ENCODE measurements at places on chromosomes 3 and 15.

DNA sequence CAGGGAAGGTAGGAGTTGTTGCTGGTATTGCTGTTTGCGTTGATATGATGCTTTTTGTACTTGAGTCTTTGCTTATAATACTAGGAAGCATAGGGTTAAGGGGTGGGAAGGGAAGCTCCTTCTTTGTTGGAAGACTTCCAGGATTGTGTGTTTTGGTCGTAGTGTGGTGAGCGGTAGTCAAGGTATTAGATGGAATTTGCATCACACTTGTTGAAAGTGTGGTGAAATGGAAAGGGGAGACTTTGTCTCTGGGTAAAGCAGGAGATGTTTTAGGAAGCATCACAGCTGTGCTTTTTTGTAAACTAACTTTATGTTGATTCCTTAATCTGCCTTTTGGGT lies 14.9 kb downstream of the IGSF10 start:
- no peak for DNase-seq

GRCh38 chr3:14236902-14237301 lies 58.3 kb downstream of the LSM3 start:
- no peak for DNase-seq

DNA sequence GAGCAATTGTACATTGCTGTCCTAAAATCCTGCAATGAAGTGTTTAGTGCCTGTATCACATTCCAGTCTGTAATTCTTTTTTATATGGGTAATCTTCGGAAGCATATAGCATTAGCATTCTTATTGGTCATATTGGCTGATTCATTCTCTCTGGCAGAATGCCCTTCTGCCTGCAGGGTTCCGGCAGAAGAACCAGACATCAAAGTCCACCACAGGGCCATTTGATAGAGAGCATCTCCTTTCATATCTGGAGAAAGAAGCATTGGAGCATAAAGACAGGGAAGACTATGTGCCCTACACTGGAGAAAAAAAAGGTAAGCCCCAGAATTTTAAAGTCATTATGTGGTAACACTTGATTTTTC lies 39.6 kb downstream of the TMOD3 start:
- DNase-seq = no peak

DNA sequence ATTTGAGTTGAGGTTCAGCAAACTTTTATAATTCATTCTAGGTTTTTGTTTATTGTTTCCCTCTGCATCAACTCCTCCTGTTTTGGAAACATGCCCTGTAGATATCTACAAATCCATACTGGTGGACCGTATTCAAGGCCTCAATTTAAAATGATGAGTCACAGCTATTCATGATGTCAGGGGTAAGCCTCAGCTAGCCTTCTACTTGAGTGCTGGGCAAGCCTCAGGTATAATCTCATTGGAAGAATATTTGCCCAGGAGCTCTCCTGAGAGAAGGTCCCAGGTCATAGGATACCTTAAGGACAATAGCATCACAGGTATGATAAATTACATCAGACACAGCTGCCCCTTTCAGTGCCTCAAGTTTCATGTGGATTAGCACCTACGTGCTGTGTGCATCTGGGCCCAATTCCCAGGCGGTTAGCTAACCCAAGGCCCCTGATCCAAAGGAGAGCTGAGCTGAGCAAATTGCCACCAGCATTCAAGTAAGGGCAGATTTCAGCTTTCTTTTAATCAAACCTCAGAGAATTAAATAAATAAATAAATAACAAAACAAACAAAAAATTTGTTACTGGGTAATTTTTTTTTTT lies 87.5 kb downstream of the KCNMB2 start:
- DNase-seq = no peak

DNA sequence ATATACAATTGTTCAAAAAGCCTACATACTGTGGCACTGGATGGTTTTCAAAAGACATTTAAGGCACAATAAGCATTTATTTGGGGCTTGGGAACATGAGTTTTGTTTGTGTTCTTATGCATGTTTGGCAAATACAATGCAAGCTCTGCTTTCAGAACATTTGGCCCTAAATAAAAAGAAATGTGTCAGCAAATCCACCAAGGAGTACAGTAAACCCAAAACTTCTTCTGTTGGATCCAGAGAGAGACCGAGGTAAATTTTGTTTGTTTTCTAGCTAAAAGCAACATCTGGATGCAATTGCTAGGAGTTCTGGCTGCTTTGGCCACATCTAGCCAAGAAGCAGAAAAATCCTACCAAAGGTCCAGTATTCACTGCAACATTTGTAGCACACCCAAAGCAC lies 168.8 kb downstream of the DCLK3 start:
- no peak for DNase-seq

DNA sequence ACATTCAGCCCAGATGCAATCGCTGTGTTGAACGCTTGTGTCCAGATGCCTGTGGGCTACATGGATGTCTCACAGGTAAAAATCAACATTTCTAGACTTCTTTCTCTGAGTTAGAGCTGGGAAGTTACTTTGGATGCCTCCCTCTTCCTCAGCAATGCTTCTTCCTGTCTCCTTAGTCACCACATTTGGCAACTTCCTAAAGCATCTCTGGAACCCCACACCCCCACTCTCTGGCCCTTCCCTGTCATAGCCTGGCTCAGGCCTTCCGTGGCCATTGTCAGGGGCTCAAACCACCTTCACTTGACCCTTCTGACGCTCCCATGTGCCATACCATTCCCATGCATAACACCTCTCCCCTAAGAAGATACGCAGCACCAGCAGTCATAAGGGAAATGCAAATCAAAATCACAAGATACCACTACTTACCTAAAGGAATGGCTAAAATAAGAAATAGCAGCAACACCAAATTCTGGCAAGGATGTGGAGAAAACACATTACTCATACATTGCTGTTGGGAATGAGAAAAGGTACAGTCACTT lies 21.6 kb upstream of the RGMA start:
- DNase-seq = no peak

DNA sequence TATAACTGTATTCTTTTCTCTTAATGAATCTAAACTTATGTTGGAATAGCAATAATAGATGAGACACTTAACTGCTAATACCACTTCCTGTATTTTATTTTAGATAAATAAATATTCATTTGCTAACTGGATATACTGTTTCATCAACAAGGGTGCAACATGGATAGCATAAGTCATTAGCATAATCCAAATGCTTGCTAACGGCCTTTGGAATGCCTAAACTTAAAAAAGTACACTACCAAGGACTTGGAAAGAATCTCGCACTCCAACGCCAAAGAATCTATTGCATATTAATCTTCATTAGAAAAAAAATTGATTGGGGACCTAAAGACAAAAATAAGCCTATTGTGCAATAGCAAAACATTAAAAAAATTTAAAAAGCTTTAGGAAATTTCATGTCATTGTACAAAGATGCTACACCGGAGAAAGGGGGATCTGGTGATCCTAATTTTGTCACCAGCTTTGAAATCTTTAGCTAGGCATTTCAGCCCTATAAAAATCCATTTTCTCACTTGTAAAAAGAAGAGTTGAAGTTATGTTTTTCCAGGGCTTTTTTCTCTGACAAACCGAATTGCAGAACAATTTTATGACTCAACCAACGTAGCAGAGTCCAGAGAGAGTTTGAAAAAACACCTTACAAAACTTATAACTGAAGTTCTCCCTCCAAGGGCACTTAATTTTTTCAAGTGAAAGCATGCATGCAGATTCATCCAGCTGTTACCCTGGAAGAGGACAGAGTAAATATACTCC lies 4.1 kb downstream of the VGLL3 start:
- no peak for DNase-seq

- DNase-seq = no peak
Observed at GRCh38 chr3:158713094-158713499, 19.2 kb downstream of the RARRES1 start.

- DNase-seq = no peak
Observed at GRCh38 chr3:140536926-140537726, 140.7 kb upstream of the TRIM42 start.

DNA sequence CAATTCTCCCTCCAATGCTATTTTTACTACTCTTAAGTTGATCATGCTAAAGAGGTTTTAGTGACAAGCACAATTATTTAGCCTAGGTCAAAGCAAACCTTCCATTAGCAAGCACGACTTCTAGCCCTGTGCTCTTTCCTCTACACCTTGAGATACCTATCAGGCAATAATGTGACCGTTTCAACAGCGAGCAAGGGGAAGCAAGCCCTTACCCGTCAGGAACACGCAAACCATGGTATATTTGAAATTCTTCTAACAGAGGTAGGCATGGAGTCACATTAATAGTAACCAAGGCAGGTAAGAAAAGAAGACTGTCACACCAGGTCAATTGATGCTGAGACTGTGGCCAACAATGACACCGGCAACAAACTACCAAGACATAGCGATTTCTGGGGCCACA lies 68.9 kb upstream of the VGLL4 start:
- DNase-seq = no peak

- no peak for DNase-seq
Observed at GRCh38 chr15:41020829-41021228, 67.6 kb downstream of the CHAC1 start.

DNA sequence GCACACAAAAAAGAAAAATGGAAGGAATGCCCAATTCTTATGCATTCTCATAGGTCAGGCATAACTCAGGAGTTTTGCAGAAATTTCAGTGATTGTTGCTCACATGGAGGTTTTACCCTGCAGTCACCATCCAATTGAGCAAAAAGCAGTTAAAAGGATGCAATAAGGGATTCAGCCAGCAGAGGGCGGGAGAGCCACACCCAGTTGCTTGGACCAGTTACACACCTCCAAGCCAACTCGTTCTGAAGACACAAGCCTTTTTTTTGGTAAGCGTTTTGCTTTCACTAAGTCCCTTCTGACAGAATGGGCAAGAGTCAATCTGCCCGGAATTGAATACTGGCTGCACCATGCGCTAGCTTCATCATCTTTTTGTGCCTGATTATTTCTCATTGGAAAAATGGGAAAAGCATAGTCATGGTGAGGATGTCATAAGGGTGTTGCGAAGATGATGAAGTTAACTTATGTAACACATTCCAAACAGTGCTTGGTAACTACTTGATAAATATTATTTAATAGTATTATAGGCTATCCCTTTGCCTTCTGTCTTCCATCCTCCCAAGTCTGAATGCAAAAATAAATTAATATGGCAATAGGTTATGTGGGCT lies 154.4 kb upstream of the SGO1 start:
- peak; percentile 26 for DNase-seq

GRCh38 chr3:189849262-189849661 lies 218.1 kb downstream of the TP63 start:
- DNase-seq = no peak

- no peak for DNase-seq
Observed at GRCh38 chr15:70126362-70126761, 28.6 kb upstream of the TLE3 start.
